Anterior cingulate cortex (tissue), 58 donors: ENCODE measurements at places on chromosomes 13 and 19.

- DNase-seq = no peak
Observed at GRCh38 chr13:42174344-42175162, 97.4 kb upstream of the AKAP11 start.

GRCh38 chr13:37729876-37730275 is 131.3 kb upstream of the POSTN start:
- DNase-seq = no peak

DNA sequence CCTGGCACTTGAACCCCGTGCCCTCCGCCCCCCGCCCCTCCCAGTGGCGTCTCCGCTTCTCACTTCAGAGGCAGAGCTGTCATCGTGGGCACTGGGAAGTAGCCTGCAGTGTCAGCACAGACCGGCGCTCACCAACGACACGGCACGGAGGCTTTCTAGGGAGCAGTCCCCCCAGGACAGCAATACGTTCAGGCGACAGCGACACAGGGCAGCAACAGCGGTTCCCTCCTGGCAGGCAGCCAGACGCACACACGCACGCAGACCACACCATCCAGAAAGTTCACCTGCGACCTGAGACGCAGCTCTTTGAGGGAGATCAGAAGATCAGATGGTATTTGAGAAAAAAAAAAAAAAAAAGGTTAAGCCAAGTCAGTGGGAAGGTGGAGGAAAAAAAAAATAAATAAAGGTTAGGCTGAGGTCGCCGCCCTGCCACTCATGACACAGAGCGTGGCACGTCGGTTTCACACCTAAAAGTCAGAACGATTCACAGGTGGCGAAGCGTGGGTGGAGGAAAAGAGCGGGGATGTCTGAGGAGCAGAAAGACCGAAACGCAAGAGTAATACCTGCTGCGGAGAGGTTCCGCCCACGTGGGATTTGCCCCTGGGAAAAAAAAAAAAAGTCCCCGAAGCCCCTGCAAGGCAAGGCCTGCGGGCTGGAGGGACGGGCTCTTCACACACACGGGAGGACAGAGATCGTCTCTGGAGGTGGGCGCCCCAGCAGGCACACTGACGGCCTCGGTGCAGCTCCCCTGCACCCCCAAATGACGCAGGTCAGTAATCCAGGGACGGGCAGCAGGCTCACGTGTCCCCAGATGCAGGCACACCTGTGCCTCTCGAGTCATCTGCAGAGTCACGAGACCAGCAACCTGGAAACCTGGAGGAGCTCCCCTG is 94.5 kb downstream of the GNG7 start:
- no peak for DNase-seq

- DNase-seq = no peak
Observed at GRCh38 chr13:98410612-98411011, 166.3 kb downstream of the STK24 start.

- DNase-seq = no peak
Observed at GRCh38 chr13:80123945-80124344, 217.0 kb downstream of the SPRY2 start.

DNA sequence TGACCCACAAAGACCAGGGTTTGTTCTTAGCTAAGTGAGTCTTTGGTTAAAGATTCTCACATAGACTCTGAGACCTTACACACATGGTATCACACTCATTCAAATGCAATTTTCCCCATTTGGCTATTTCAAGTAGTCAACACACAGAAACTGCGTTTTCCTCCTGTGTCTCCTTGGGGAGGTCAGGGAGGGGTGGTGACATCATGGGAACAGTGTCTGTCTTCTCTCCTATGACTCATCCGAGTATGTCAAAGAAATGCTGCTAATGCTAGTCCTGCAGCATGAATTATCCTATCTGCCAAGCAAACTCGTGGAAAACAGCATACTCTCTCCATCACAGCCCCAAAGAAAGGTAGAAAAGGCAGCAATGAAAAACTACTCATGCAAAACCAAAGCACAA is 100.2 kb downstream of the ENOX1 start:
- no peak for DNase-seq

- no peak for DNase-seq
Observed at GRCh38 chr13:53045189-53045588, 16.6 kb downstream of the OLFM4 start.

DNA sequence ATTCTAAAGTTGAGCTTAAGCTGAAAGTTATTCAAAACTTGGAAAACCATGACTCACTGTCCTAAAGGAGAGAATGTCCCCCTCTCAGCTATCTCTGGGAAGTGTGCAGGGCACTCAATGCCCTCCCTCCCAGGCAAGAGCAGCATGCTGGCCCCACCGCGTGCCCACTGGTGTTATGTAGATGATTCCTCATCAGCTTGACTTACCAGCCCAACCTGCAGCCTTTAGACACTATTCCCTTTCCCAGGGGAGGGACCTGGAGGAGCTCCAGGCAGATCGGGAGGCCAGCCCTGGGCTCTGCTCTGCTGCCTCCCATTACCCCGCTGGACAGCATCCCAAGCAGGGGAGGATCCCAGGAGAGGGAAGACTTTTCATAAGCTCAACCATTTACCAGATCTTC is 124.6 kb downstream of the FGF14 start:
- no peak for DNase-seq

- no peak for DNase-seq
Observed at GRCh38 chr13:113021391-113021790, 52.4 kb downstream of the MCF2L start.

DNA sequence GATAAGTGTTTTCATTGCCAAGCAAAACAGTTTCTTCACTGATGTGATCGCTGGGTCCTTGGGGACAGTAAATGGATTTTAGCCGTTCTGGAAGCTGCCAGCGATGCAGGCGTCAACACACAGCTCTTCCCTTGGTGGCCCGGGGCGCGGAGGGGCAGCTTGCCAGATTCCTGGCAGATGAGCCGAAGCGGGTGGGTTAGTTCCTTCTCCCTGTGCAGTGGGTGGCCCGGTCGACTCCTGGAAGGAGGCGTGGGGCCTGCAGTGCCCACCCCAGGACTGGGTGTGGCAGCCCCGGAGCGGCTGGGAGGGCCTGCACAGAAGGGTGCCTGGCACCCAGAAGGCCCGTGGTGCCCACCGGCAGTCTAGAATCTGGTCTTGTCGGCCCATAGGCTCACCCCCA is 69.0 kb downstream of the KDM4B start:
- no peak for DNase-seq

DNA sequence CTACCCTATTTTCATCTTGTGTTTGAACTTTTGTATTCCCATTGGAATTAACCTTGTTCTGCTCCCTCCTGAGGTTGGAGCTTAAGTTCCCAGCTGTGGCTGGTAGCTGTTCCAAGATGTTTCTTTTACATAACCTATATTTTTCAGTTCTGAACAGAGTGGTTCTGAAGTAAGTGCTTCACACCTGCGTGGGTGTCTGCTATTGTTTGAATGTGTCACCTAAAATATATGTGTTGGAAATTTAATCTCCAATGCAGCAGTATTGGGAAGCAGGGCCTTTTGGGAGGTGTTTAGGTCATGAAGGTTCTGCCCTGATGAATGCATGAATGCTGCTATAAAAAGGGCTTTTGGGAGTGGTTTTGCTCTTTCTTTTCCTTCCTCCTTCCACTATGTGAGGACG is 123.8 kb downstream of the LACC1 start:
- DNase-seq = no peak

DNA sequence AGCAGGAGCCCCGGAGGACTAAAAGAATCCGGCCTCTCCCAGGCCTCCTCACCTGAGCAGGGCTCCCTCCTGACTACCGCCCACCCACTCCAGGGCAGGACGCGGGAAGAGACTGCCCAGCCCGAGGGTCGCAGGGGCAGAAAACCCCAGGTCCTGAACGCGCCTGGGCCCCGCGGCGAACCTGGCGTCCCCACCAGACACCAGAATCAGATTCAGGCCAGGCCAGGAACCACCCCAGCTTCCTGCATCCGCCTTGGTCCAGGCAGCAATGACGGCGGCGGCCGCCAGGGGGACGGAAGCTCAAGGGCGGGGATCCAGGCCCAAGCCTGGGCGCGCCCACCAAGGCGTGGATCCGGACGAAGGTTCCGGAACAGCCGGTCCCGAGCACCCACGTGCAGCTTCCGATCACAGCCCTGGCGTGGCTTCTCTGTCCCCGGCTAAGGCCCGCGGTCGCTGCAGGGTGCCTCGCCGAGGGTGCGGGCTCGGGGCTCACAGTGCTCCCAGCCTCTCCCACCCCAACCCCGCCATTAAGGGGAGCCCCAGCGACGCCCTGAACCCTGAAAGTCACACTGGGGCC is 3.6 kb downstream of the LGALS7 start:
- peak; percentile 27 for DNase-seq

DNA sequence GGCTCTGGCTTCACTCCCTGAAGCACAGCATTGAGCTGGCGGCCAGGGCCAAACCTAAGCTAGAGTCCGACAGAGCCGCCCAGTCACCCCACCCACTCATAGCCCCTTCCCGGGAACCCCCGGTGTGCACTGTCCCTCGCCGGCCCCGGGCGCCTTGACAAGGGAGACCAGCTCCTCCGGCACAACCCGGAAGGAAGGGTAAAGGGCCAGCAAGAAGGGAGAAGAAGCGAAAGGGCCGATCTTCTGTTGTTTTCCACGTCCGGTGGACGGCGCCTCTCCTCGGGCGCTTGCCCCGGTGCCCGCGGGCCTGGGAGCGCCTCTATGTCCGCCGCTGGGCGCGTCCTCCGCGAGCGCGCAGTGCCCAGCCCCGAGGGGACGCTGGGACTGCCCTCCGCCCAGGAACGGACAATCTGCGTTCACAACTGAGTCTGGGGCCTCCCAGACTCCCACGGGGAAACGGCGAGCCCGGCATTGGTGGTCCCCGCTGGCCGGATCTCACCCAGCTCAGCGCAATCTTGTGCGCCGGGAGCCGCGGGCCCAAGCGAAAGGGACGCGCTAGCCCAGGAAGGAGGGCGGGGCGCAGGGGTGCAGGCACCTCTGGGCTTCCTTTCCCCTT is 172.5 kb upstream of the MIR17HG start:
- no peak for DNase-seq

- DNase-seq = no peak
Observed at GRCh38 chr13:98751367-98751782, 1.1 kb downstream of the SLC15A1 start.

DNA sequence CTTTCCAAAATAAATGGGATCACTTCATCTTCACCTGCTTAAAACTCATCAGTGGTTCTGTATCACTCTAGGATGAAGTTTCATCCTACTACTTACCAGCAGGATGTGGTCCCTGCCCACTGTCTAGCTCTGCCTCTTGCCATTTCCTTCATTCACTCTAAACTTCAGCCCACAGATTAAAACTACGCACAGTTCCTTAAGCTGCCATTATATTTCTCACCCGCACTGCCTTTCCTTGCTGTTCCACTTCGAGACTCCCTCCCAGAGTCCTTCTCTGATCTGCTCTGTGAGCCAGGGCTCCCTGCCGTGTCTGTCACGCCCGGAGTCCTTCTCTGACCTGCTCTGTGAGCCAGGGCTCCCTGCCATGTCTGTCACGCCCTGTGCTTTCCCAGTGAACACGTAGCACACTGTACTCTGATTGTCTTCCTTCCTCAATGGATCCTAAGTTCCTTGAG is 52.0 kb upstream of the NPAS1 start:
- DNase-seq = no peak

DNA sequence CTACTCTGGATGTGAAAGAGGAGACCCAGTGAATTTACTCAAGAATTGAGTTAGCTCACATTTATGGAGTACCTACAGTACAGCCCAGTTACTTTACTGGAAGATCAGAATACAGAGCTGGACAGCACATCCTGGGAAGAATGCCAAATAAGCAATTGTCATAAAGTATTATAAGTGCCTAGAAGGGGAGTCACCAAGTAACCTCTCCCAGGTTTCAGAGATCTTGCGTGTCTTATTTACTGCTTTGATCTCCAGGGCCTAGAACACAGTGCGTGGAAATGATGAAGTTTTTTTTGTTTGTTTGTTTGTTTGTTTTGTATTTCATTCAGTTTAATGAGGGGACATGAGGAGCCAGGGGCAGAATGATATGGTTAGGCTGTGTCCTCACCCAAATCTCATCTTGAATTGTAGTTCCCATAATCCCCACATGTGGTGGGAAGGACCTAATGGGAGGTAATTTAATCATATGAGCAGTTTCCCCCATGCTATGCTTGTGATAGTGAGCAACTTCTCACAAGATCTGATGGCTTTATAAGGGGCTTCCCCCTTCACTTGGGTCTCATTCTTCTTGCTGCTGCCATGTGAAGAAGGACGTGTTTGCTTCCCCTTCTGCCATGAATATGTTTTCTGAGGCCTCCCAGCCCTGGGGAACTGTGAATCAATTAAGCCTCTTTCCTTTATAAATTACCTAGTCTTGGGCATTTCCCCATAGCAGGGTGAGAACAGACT is 5.2 kb downstream of the GARRE1 start:
- DNase-seq = no peak

GRCh38 chr13:19795956-19796355 is 13.2 kb upstream of the PSPC1 start:
- DNase-seq = no peak

DNA sequence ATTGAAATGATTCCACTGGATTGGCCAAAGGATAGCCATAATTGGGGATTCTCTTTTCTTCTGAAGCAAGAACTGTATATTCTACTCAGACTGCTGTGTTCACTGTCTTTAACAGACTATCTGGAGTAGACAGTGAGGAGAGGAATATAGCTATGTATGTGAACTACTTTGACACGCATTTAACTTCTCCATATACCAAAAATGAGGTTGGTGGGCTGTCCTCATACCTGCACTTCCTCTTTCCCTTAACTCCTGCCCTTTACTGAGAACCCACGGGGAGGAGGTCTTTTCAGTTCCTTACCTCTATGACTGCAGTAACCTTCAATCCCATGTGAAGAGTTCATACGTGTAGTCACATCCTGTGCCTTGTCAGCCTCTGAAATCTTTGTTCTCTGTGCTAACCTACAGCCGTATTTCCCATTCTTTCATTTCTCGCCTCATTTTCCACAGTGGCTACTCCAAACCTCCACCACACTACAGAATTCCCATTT is 305.8 kb downstream of the MTUS2 start:
- DNase-seq = no peak

DNA sequence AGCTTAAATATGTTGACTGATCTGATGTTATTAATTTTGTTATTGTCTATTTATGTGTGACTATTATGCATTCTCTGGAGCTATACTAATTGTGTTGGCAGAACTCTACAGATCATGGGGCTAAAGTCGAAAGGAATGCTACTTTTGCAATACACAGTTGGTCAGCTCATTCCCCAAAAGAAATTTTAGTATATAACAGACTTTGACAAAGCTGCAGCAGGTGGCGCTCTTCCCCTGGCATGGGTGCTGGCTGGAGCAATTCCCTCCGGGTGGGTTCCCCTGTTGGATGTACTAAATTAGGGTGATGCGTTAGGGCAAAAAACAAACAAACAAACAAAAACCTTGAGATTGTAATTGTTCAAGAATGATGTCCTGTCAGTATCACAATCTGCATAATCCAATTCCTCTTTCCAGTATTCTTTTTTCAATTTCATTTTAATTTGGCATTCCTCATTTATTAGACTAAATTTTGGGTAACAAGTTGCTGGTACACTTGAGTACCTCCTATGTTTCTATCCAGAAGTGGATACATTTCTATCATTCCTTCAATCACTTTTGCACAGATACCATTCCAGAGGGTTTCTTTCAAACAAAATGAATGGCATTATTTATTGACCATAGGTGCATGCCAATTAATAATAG is 322.8 kb upstream of the EDNRB start:
- DNase-seq = no peak
